ENCODE measurements at places on chromosomes 5 and 9. TPM values are rescaled to one million over a fixed set of nuclear protein-coding genes. Genes with fewer than 3 reads are reported as not detected.
A peak's percentile ranks its signal among the peaks of the same experiment; 100 is the strongest.

SREK1IP1 gene
- total RNA-seq = 52.8 TPM

PCDHA10 gene
- total RNA-seq = 0.15 TPM

DIPK1B gene
- total RNA-seq = not detected

CCL21 gene
- total RNA-seq = not detected

MLANA gene
- not detected for total RNA-seq

CDX1 gene
- not detected for total RNA-seq

MELK gene
- total RNA-seq = 33.3 TPM

PCDHB11 gene
- total RNA-seq = 0.75 TPM

GABRB2 gene
- total RNA-seq = not detected

- H3K27ac ChIP-seq = no peak overlapping the region
- H3K4me1 ChIP-seq = peaks cover 4% of the 10 kb centered on the region
- no peak overlapping the region for H3K4me3 ChIP-seq
- no peaks in the 10 kb centered on the region for H3K27me3 ChIP-seq
- no peaks in the 10 kb centered on the region for H3K36me3 ChIP-seq
These were observed 100.7 kb downstream of the PHF2 start for GRCh38 chr9:93677048-93677571.

GRCh38 chr5:148387325-148387724 lies 3.6 kb downstream of the FBXO38 start:
- no peaks in the 10 kb centered on the region for H3K27me3 ChIP-seq
- peaks cover 60% of the 10 kb centered on the region for H3K4me1 ChIP-seq
- peaks cover 10% of the 10 kb centered on the region for H3K36me3 ChIP-seq
- no peak overlapping the region for H3K27ac ChIP-seq

DNA sequence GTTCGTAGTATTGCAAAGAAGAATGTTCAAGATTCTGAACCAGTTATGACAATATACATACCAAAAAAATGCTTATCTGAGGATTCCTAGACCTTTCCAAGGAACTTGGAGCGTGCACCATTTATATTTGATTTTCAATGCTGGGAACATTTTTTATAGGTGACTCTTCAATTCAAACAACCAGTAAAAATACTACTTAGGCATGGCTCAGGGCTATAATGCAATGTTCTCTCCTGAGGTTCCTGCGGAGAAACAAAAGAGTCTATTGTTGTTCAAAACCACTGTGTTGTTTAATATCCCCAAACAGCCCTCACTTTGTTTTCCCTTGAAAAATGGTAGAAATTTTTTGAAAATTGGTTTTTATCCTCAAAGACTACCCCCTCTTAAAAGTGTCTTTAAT lies 335.7 kb upstream of the IZUMO3 start:
- no peak overlapping the region for H3K27ac ChIP-seq
- H3K36me3 ChIP-seq = no peaks in the 10 kb centered on the region
- DNase-seq = no peak
- no peaks in the 10 kb centered on the region for H3K4me1 ChIP-seq
- no peaks in the 10 kb centered on the region for H3K27me3 ChIP-seq

DNA sequence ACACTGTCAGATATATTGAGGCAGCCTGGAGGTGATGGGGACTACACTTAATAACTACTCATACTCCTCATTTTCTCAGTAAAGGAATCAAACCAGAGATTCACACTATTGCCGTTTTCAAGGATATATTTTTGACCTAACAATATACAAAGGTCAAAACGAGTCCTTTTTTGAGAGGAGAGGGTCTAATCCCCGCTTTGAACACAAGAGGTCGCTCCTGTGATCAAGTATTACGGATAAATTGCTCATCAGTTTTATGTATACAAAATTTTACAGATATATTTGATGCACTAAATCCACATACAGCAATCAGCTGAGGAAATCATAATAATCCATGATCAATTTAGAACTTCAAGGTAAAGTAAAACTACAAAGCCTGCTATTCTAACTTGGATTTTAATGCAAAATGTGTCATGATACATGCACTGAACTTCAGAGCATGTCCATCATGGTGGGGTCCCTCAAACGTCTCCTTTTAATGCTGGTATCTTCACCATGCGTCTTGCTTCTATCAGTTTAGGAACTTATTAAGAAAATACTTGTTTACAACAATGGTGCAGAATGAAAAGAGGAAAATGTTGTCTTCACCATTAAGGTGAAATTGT lies 2.5 kb upstream of the ISL1 start:
- peaks cover 8% of the 10 kb centered on the region for H3K36me3 ChIP-seq
- H3K27ac ChIP-seq = no peak overlapping the region
- no peaks in the 10 kb centered on the region for H3K27me3 ChIP-seq
- DNase-seq = peak; percentile 48
- H3K4me3 ChIP-seq = no peak overlapping the region

DNA sequence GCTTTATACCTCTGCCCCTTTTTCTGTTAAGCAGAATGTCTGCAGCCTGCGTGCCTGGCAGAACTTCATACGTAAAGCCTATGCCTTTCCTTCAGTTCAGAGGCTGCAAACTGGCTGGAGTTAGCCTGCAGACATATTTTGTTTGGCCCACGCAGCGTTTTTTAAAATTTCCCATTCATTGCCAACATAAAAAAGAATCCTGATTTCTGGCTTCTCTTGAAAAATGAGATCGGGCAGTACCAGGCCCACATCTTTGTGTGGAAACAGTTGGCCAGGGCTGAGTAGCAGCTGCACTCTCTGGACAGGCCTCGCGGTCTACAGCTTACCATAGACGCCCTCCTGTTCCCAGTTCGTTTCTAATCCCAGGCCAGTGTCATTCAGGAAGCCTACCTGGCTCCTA lies 104.4 kb downstream of the SMARCA2 start:
- peaks cover 63% of the 10 kb centered on the region for H3K36me3 ChIP-seq
- H3K27me3 ChIP-seq = no peaks in the 10 kb centered on the region
- no peaks in the 10 kb centered on the region for H3K4me1 ChIP-seq
- DNase-seq = no peak
- H3K4me3 ChIP-seq = no peak overlapping the region

DNA sequence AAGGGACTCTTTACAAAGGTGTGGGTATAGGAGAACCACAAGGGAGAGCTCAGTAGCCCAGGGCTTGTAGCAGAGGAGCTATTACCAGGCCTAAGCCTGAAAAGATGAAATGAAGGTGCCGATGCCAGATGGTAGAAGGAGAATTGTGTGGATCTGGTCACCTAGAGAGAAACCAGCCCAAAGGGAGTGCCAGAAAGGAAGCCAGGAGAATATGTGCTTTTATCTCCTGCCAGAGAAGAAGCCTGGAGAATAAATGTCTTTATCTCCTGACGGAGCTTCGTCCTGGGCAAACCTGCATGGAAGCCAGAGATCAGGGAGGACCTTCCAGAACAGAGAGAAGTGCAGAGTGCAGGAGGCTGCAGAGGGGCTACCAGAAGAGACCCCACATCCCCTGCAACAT lies 142.6 kb downstream of the MED10 start:
- no peak overlapping the region for H3K27ac ChIP-seq

GRCh38 chr5:61790678-61791077 lies 458.6 kb downstream of the ZSWIM6 start:
- H3K27me3 ChIP-seq = no peaks in the 10 kb centered on the region
- H3K4me3 ChIP-seq = no peak overlapping the region
- DNase-seq = peak; percentile 37

- no peaks in the 10 kb centered on the region for H3K4me1 ChIP-seq
- no peak for DNase-seq
- H3K27ac ChIP-seq = no peak overlapping the region
- H3K27me3 ChIP-seq = peaks cover 9% of the 10 kb centered on the region
- no peak overlapping the region for H3K4me3 ChIP-seq
These were observed 45.0 kb downstream of the TRIM36 start for GRCh38 chr5:115124741-115125140.

DNA sequence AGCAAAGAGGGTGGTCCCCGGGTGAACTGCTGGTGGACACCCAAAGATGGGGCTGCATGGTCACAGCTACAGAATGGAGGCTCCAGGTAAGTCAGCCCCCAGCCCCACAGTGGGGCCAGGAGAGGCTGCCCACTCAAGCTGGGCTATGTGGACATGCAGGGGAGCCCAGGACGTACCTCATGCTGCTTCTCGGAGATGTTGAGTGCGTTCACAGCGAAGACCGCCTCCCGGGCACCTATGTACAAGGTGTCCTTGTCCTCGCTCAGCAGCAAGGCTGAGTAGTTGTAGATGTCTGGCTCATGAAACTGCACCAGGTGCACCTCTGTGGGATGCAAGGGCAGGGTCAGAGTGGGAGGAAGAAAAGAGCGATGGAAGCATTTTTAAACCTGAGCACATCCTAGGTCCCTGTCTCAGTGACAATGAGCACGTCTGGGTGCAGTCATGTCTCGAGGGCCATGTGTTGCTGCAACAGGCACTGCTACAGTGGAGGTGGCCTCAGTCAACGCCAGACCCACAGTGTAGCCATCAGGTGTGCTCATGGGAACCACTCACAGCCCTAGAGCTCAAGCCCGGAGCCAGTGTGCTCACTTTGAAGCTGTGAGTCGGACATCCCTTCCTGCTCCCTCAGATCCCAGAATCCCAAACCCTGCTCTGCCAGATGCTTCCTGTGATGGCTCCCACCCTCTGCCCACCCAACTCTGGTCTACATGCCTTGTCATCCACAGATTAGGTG lies 84.6 kb downstream of the SECISBP2 start:
- H3K4me3 ChIP-seq = no peak overlapping the region
- no peaks in the 10 kb centered on the region for H3K27me3 ChIP-seq
- DNase-seq = no peak
- H3K27ac ChIP-seq = no peak overlapping the region

- H3K27ac ChIP-seq = no peak overlapping the region
- H3K4me1 ChIP-seq = no peaks in the 10 kb centered on the region
- no peaks in the 10 kb centered on the region for H3K36me3 ChIP-seq
- H3K4me3 ChIP-seq = no peak overlapping the region
- DNase-seq = no peak
These were observed 49.2 kb downstream of the FAM240B start for GRCh38 chr9:38670542-38671371.

- no peak overlapping the region for H3K4me3 ChIP-seq
- no peak overlapping the region for H3K27ac ChIP-seq
- H3K27me3 ChIP-seq = peaks cover 41% of the 10 kb centered on the region
- no peaks in the 10 kb centered on the region for H3K4me1 ChIP-seq
- no peak for DNase-seq
These were observed 132.4 kb downstream of the SNCAIP start for GRCh38 chr5:122444411-122444810.

GRCh38 chr5:60102961-60103693 lies 209.6 kb upstream of the PDE4D start:
- peaks cover 5% of the 10 kb centered on the region for H3K4me1 ChIP-seq
- H3K4me3 ChIP-seq = no peak overlapping the region
- no peaks in the 10 kb centered on the region for H3K36me3 ChIP-seq
- peaks cover 40% of the 10 kb centered on the region for H3K27me3 ChIP-seq

GRCh38 chr9:4922730-4923129 lies 62.3 kb upstream of the JAK2 start:
- H3K4me1 ChIP-seq = no peaks in the 10 kb centered on the region
- DNase-seq = no peak
- no peak overlapping the region for H3K27ac ChIP-seq
- H3K27me3 ChIP-seq = peaks cover 22% of the 10 kb centered on the region

DNA sequence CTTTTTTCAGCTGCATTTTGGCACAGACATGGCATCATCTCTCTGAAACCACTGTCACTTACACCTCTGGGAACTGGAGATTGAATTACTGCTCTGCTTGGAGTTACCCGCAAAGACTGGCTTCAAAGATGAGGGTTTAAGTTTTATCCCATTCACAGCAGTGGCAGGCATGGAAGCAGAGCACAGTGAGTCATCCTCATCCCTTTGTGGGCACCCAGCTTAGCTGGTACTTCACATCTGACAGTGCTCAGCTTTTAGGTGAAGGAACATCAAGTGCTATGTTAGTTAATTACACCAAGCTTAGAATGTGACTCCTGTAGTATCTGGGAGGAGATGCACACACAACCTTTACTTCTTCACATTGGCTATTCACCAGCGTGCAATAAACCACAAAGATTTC lies 24.8 kb upstream of the ALDH1A1 start:
- H3K36me3 ChIP-seq = no peaks in the 10 kb centered on the region
- peaks cover 10% of the 10 kb centered on the region for H3K4me1 ChIP-seq
- H3K27me3 ChIP-seq = peaks cover 27% of the 10 kb centered on the region
- no peak overlapping the region for H3K27ac ChIP-seq
- no peak overlapping the region for H3K4me3 ChIP-seq
- peak; percentile 46 for DNase-seq

DNA sequence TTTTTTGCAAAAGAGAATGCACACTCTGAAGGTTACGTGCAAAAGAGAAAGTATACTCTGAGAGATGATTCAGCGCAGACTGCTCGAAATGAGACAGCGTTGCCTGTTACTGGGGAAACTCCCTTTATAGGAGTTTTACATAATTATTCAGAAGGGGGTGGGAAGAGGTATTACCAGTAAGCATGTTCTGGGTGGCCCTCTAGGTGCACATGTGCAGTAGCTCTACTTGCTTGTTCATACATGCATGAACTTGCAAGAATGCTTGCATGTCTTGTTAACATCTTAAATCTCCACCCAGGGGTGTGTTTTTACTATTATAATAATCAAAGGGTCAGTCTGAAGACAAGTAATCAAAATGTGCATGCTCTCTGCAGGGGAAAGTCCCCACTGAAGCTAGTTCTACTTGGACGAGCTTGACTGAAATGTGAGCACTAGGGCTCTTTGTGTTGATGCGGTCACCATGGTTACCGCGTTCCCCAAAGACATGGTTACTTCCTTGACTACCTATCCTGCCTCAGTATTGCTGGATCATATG lies 75.5 kb downstream of the SGCD start:
- no peaks in the 10 kb centered on the region for H3K36me3 ChIP-seq
- H3K4me1 ChIP-seq = no peaks in the 10 kb centered on the region
- peak overlapping the region; percentile 29 for H3K27ac ChIP-seq
- no peak overlapping the region for H3K4me3 ChIP-seq
- H3K27me3 ChIP-seq = no peaks in the 10 kb centered on the region

GRCh38 chr9:77901771-77902170 lies 129.8 kb downstream of the GNAQ start:
- no peak for DNase-seq
- H3K4me1 ChIP-seq = peaks cover 6% of the 10 kb centered on the region
- no peaks in the 10 kb centered on the region for H3K36me3 ChIP-seq
- H3K27ac ChIP-seq = no peak overlapping the region
- H3K4me3 ChIP-seq = no peak overlapping the region

- H3K36me3 ChIP-seq = no peaks in the 10 kb centered on the region
- no peak overlapping the region for H3K4me3 ChIP-seq
- H3K4me1 ChIP-seq = peaks cover 14% of the 10 kb centered on the region
These were observed 25.9 kb downstream of the KCTD16 start for GRCh38 chr5:144196612-144197011.

GRCh38 chr5:115342590-115343377 lies 46.3 kb upstream of the CCDC112 start:
- H3K27ac ChIP-seq = peak overlapping the region; percentile 71
- H3K27me3 ChIP-seq = no peaks in the 10 kb centered on the region
- peaks cover 24% of the 10 kb centered on the region for H3K4me1 ChIP-seq
- peak; percentile 21 for DNase-seq
